ENCODE measurements at places on chromosomes 1 and 21. TPM values are rescaled to one million over a fixed set of nuclear protein-coding genes. Genes with fewer than 3 reads are reported as not detected.

Gene EPHB2
- 20.9 TPM for total RNA-seq

Gene BMP8A
- 0.44 TPM for total RNA-seq

Gene STUM
- total RNA-seq = 0.20 TPM

Gene MR1
- total RNA-seq = 0.99 TPM

Gene GFI1
- not detected for total RNA-seq

Gene TMEM63A
- 4.1 TPM for total RNA-seq

Gene LRRC7
- total RNA-seq = under 0.01 TPM

Gene ETNK2
- total RNA-seq = 6.9 TPM

Gene ATF3
- 0.87 TPM for total RNA-seq

Gene RGS13
- not detected for total RNA-seq
